Testis (tissue), 5 donors: ENCODE measurements at places on chromosomes 13 and 19. TPM values are rescaled to one million over a fixed set of nuclear protein-coding genes. Genes with fewer than 3 reads are reported as not detected.

CGB3 gene
- total RNA-seq, result not detected

CLEC17A gene
- 1.3 TPM for total RNA-seq

SPRED3 gene
- total RNA-seq, result 2.6 TPM

MTIF3 gene
- 141 TPM for total RNA-seq

IL27RA gene
- total RNA-seq, result 3.5 TPM
